ENCODE measurements at places on chromosomes 2 and 18.

GRCh38 chr2:124309563-124310138 is 284.6 kb downstream of the CNTNAP5 start:
- DNase-seq, result no peak

DNA sequence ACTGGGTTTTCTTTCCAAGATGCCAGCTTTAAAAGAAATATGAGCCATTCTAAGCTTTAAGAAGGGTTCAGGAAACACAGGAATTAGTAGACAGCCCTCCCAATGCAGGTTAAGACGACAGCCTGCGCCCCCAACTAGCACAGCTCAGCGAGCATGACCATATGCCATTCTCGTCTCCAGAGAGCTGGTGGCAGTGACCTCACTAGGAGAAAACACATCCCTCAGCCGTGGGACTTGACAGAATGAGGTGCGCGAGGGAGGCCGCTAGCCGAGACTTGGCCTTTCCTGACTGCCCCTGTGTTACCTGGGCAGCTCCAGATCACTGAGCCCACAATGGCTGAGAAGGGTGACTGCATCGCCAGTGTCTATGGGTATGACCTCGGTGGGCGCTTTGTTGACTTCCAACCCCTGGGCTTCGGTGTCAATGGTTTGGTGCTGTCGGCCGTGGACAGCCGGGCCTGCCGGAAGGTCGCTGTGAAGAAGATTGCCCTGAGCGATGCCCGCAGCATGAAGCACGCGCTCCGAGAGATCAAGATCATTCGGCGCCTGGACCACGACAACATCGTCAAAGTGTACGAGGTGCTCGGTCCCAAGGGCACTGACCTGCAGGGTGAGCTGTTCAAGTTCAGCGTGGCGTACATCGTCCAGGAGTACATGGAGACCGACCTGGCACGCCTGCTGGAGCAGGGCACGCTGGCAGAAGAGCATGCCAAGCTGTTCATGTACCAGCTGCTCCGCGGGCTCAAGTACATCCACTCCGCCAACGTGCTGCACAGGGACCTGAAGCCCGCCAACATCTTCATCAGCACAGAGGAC is 103.9 kb downstream of the MAPK4 start:
- DNase-seq, result no peak

- no peak for DNase-seq
These were observed 29.4 kb downstream of the CERKL start for GRCh38 chr2:181627545-181627944.

DNA sequence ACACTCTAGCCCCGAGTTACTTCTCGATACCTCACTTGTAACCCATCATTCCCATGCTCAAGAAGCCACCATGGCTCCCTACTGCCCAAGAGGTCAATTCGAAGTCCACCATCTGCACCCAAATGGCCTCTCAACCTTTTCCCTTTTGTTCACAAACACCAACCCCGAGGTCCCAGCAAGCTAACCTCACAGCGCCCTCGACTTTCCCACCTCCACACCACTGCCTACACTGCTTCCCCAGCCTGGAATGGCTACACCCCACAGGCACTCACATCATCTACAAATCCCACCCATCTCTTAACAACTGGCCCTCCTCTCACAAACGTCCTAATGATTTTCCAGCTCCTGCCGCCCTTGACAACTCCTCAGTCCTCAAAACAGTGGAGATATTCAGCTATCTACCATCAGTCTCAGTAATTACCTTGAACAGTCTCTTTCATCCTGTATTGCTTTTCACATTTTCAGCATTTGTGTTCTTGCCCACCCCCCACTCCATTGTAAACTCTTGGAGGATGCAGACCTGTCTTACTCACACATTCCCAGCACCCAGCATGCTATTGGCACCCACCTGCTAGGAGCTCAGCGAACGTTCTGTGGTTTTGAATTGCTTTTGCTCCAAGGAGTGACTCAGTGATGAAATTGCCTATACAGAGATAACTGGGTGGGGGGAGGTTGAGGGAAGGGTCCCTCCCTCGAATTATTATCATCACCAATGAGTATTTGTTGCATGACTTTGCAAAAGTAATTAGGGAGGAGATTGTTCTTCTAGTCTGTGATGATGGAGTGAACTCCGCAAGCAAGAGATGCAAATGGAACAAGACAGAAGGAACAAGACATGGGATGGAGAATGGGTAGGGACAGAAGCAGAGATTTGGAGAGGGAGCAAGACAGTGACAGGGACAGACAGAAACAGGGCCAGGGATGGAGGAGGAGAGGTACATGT is 106.8 kb downstream of the CYP26B1 start:
- DNase-seq, result no peak

DNA sequence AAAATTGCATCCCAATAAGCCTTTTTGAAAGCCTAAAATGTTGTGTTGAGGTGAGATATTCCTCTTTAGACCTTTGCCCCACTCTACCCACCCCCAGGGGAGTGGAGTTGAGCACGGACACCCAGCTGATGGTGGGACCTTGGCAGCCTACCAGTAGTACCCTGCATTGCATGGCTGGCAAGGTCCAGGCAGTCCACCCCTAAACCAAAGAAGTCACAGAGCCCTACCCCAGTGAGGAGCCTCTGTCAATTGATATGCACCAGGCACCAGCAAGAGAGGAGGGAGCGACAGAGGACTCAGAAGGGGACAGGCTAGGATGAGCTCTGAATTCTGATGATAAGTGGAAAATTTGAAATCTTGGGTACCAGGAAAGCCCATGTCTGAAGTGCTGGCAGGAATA is 38.6 kb downstream of the MARCO start:
- DNase-seq, result no peak

- no peak for DNase-seq
These were observed 772 bp downstream of the RELCH start for GRCh38 chr18:62187543-62188510.

DNA sequence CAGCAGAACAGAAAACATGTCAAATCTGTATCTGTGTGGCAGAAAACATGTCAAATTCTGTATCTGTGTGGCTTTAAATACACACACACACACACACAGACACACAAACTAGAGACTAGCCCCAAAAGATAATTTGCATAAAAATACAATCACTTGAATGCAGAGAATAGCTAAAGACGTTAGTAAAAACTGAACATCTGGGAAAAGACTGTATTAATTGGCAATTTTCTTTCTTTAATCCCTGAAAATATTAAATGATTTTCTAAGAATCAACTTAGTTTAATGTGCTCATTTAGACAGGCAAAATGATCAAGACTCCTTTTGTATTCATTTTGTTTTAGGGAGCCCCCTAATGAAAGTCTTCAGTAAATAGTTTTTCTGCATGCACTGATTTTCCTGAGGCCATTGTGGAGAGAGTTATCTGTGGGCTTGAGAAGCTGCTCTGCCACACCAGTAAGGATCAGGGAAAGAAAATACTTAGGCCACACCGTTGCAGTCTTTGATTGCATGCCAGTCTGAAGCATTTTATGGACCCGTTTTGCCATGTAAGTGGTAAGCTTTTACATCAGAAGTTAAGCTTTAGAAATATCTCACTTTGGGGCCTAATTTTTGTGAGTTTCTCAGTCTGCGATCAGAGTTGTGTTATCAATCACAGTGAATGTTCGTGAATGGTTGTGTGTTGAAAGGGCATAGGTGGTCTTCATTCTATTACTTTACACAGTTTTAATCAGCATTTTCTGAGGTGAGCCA is 2.2 kb downstream of the SPATS2L start:
- DNase-seq, result no peak

DNA sequence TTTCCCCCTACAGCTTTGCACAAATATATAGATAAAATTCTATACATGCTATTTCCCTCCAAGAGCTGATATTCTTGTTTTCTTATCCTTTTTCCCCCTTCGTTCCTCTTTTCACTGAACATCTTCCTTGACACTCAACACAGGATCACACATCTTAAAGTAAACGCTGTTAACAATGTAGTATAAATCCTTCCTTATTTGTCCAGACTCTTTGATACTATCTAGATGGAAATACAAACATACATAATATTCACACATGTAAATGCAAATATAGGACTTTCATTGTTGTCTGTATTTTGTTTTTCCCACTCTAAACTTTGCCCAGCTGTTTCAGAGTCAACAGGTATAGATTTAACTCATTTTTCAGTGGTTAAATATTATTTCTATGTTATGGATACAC is 3.0 kb upstream of the TACR1 start:
- DNase-seq, result no peak

DNA sequence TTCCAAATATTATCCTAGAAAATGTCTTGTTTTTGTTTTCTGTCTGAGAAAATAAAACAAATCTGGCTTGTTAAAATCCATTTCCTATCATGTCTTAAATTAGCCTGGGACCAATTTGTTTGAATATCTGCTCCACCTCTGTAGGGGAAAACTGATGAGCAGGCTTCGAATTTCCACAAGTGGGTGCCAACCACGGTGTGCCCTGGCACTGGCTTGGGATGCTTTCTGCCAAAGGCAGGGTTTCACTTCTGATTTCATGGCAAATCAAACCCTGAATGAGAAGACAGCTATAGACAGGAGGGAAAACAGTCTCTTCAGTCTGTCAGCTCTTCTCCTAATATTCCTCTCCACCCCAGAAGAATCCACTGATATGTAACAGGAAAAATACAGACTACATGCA is 33.7 kb upstream of the STAT4 start:
- no peak for DNase-seq

GRCh38 chr2:207149249-207150213 is 16.2 kb downstream of the KLF7 start:
- no peak for DNase-seq

GRCh38 chr2:16413285-16413684 is 252.3 kb downstream of the CYRIA start:
- DNase-seq, result no peak

- DNase-seq, result no peak
These were observed 494.7 kb upstream of the SETBP1 start for GRCh38 chr18:44186001-44186400.

DNA sequence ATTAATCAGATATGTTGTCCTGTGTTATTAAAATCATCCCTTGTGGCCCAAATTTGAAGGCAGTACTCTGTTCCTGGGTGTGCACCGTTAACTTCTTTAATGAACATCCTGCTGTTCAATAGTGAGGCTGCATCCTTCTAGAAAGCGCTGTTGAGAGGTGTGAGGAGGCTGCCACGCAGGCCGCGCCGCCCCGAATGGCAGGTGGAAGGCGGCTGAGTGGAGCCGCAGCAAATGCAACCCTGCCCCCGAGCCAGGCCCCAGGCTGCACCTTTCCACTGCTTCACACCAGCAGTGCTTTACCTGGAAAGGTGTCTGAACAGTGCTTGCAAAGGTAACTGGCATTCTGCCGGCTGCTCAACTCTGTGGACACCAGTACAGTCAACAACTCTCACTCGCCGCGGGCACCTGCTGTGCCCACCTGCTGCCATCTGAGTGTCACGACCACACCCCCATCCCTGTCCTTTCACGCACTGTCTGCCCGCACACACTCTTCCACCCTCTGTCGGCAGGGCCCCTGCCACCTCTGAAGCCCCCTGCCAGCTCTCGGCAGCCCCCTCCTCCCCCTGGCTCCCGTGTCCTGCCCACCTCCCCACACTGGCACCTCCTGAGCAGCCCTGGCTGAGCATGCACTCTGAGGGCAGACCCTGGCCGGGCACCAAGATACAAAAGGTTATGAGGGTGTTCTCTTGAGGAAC is 70.9 kb downstream of the ODC1 start:
- no peak for DNase-seq

GRCh38 chr18:13500869-13501542 is 225.4 kb downstream of the FAM210A start:
- no peak for DNase-seq

GRCh38 chr2:45578056-45578843 is 32.8 kb downstream of the SRBD1 start:
- DNase-seq, result no peak

GRCh38 chr2:173353556-173353955 is 1.1 kb upstream of the CDCA7 start:
- DNase-seq, result no peak

- DNase-seq, result no peak
These were observed 338.0 kb upstream of the GYPC start for GRCh38 chr2:126317790-126318431.

DNA sequence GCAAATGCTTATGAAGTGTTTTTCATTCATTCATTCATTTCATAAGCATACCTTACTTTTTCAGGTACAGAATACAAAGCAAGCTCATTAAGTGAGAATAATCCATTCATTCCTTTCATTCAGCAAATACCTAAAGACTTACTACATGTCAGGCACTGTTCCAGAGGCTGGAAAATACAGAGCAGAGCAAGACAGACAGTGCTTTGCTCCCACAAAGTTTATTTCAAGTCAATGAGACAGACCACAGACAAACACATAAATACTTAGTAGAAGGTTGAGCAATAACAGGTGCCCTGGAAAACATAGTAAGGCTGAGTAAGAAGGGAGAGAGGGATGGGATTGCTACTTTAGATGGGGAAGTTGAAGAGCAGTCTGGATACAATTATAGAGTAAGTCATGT is 309.8 kb downstream of the C1D start:
- DNase-seq, result no peak

DNA sequence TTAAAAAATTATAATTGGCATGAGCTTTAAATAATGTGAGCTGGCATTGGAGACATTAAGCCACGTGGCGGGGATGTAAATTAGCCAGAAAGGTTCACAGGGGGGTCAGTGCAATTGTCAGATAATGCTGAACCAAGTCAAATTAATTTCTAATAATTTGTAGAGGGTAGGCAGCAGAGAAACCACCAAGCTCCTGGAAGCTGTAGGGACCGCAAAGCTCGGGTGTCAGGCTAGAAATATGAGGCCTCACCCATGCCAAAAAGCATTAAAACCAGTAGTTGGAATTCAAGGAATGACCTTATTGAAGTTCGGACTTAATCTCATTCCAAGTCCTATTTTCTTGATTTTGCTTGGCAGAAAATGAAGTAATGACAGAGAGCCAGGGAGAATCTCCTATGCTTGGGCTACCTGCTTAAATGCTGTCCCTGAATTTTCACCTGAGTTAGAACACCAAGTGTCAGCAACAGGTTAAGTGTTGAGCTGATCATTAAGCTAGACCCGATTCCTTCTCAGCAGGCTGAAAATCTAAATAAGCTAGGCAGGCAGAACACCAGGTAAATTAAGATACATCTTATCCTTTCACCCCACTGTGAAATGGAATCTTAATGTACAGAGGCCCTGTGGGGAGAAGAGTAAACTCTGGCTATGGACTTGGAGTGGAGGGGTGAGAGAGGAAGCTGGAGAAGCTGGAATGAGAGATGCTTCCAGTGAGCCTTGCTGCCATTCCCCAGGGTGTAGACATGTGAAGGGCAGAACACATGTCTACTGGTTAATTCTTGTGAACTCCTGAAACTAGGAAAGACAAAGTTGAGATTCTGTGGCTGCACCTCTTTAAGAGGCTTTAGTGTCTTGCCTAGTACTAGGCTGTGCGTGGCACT is 520.0 kb downstream of the SLC4A3 start:
- no peak for DNase-seq

- no peak for DNase-seq
These were observed 91.9 kb downstream of the MRPS9 start for GRCh38 chr2:105129722-105130232.

DNA sequence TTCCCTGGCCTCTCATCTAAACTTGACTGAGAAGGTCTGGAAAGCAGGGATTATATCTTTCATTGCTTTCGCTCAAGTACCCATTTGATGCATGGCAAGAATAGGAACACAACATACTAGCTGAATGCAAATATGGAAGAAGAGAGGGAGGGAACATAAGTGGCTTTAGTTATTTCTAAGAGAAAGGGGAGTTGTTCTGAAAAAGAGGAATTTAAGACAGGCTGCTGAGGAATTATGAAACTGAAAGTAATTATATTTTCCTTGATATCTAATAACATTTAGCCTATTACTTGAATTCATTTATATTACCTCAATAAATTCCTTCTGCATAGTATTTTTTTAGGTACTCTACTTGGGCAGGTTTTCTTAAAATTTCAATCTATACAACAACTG is 105.8 kb upstream of the TTN start:
- DNase-seq, result no peak

Data from activated CD4-positive, alpha-beta T cell treated with anti-CD3 and anti-CD28 coated beads for 24 hours (primary cell).